ENCODE measurements at places on chromosomes 7 and 10. TPM values are rescaled to one million over a fixed set of nuclear protein-coding genes. Genes with fewer than 3 reads are reported as not detected.

The VIPR2 gene
- total RNA-seq = 0.64 TPM

The CYP2C19 gene
- total RNA-seq = 1.9 TPM

The LDB1 gene
- total RNA-seq = 217 TPM

The PTPN12 gene
- 69.7 TPM for total RNA-seq

The UNCX gene
- total RNA-seq = not detected

The RAPGEF5 gene
- total RNA-seq = 22.6 TPM

GRCh38 chr10:132145002-132145401 is 41.7 kb upstream of the DPYSL4 start:
- DNase-seq = no peak

GRCh38 chr10:93876381-93876780 is 17.4 kb upstream of the SLC35G1 start:
- DNase-seq = no peak

DNA sequence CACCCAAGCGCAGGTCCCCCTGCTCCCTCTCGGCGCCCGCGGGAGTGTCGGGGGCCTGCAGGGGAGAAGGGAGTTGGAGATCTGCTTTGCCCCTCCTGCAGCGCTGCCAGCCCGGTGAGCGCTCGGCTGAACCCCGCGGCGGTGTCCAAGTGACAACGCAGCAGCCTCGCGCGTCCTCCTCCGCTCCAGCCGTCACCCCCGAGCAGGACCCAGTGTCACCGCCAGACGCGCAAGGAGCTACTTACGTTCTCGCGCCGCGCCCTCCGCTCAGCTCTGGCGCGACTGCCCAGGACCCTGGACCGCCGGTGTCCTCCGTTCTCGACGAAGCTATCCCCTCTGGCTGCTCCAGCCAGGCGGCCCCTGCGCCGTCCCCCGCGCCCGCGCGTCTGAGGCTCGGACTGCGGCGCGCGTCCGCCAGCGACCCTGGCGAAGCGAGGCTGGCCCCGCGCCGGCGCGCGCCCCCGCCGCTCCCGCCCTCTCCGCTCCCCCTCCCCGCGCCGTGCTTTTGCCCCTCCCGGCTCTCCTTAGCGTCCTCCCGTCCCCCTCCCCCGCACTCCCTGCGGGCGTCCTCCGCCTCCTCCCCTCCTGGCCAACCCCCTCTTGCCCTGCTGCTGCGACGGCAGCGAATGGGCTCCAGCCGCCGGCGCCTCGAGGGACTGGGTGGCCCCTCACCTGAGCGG is at the start of gene NRCAM:
TSS of gene NRCAM (minus strand) at position 439 of the 680 bp plus-strand sequence. CDS start 216,372 bp downstream, outside the sequence.
- DNase-seq = no peak

DNA sequence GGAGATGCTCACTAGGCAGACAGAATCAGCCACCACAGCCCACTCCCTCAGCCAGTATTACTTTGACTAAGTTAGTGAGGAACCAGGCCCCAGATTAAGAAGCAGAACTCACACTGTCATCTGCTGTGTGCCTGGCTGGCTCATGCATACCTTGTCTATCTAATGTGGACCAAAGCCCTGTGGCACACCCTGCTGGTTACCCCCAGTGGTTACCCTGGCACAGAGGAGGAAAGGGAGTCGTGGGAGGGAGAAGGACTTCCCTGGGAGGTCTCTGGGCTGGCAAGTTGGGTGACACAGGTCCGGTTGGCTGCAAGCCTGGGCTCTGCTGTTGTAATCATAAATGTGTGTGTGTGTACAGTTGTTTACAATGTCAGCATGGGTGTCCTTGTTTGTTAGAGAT is 7.5 kb upstream of the SH2D4B start:
- DNase-seq = no peak

DNA sequence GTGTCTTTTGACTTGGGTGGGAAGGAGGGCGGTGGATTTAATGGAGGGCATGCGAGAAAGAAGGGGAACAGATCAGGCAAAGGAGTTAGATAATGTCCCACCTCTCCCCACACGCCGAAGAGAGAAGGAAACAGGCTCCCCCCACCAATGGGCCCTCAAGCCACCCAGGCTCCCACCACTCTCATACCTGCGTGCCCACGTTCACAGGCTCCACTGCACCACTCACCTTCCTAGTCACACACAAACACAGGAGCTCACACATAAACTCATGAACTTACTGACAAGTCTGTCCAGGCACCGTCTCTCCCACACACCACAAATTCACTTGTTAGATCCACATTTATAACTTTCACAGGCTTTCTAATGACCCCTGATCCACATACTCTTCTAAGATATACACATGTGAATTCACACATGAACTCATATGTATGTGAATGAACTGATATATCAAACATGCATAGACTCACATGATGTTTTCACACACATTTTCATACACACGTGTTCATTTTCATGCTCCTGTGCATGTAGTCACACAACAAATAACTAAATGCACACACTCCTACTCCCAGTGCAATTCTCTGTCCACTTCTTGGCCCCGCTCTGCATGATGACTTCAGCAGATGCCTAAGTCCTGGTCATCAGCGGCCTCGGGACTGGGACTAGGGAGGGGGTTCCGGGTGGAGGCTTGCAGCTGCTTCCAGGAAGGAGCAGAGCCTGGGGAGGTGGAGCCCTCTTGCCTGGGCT is 1.5 kb downstream of the LZTS2 start:
- peak; percentile 93 for DNase-seq

- DNase-seq = peak; percentile 81
These were observed 622 bp upstream of the COL1A2 start for GRCh38 chr7:94394109-94394436.

DNA sequence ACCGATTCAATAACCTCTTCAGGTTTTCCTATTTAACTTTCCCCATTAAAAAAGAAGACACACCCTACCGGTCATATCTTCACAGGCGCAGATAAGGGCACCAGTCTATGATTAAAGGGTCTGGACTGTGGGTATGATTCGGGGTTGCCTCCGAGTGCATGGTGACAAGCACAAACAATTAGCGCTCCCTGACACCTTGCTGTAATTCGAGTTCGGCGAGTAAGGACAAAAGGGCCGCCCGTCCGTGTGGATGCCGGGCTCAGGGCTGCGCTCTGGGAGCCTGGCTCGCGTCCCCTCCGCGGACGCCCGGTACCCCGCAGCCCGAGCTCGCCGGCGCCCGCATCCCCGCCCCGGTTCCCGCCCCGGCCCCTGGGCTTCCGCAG is 111.9 kb upstream of the RHEB start:
- DNase-seq = no peak

- no peak for DNase-seq
These were observed 48.6 kb downstream of the CRTAC1 start for GRCh38 chr10:97981816-97982215.

DNA sequence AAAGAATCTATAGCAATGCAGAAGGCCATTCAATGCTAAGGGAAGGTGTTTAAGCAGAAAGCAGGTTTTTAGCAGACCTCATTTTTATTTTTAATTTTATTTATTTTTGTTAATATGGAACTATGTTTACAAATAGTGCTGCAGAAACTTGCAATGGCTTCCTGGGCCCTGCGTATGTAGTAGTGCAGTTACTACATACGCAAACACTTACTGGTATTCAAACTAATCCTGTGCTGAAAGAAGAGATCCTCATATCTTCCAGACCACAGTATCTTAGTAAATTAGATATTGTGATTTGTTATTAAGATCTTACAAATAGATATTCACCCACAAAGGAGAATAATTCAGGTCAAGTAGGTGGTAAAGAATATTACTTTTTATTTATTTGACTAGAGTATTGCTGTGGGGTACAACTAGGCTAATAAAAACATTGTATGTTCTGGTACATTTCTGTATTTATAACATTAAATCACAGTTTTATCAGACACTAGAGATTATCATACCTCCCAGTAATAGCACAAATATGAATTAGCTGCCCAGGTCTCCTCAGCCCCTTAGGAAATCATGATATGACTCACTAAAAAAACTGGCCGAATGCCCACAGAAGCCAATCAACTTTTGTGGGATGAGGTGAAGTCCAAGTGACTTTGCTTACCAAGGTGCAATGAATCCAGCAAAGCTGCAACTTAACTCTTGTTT is 57.6 kb downstream of the RNLS start:
- DNase-seq = no peak

All from suprapubic skin (tissue), 4 donors.